ENCODE measurements at places on chromosomes 7 and 10.
A peak's percentile ranks its signal among the peaks of the same experiment; 100 is the strongest.

DNA sequence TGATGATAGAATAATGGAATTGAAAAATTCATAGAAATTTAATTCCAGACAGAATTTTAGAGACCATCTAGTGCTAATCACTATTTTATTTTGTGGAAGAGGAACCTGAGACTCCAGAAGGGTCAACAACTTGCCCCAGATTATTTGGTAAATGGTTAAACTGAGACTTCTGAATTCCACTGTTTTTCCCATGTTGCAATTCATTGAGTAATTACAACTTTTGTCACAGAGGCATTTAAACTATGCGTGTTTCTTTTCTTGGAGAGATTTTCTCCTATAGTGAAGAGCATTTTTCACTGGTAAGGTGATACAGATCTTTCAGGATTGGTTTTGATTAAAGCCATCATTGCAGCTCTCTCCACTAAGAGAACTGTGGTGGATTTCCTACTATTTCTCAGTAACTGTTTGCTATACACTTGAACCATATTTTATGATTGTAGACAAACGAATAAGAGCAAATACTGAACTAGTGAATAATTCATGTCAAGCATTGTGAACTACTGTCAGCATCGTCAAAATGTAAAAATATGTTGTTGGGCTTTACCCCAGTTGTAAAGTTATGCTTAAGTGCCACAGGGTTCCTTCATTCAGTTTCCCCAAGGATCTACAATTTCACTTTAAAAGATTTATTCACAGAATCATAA lies 26.5 kb downstream of the LRGUK start:
- DNase-seq = no peak

DNA sequence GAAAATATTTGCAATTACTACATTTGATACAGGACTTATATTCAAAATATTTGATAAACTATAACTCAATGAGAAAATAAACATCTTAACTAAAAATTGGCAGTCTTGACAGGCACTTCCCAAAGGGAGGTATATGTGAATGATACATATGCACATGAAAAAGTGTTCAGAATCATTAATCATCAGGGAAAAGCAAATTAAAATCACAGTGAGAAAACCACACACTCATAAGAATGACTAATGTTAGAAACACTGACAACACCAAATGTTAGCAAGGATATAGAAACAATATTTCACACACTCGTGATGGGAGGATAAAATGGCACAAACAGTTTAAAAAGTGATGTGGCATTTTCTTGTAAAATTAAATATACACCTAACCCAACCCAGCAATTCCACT lies 4.1 kb upstream of the VPS26A start:
- no peak for DNase-seq

GRCh38 chr10:120300513-120300912 lies 156.5 kb upstream of the PLPP4 start:
- no peak for DNase-seq

- no peak for DNase-seq
These were observed 56.5 kb upstream of the WIPF3 start for GRCh38 chr7:29749701-29750321.

DNA sequence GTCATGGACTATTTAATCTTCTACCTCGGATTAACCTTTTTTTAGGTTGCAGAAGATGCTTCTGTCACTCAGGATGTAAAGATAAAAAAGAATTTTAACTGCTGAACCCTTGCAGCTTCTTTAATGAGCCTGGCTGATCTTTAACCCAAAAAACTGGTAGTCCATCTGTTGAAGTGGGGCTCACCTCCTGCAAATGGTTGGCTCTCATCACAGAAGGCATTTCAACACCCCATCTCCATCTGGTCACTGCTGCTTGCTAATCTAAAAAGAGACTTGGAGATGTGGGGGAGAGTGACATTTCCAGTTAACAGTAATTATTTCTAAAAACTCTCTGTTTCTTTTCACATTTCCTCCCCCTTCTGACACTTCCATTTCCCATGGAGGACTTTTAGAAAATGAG lies 208.6 kb downstream of the LHFPL3 start:
- DNase-seq = no peak

GRCh38 chr7:13894377-13894776 lies 95.1 kb downstream of the ETV1 start:
- DNase-seq = no peak

- no peak for DNase-seq
These were observed 13.0 kb upstream of the CHST15 start for GRCh38 chr10:124106241-124106879.

DNA sequence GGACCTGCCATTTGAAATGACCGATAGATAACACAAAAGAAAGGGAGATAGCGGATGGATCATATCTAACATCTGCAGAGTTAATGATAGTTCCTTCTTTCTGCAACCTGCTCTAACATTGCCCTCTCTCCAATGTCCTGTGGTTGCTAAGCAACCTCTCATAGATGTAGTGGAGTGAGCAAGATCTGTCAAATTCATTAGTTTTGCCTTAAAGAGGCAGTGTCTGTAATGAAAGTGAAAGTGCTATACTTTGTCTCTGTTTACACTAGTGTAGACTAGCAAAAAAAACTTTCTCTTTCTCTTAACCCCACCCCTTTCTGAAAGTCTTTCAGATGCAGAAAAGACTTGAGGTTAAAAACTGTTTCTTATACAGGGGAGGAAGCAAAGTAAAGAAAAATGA lies 1196.9 kb downstream of the SORCS3 start:
- no peak for DNase-seq

- no peak for DNase-seq
These were observed 39.2 kb upstream of the DMTF1 start for GRCh38 chr7:87113077-87113476.

GRCh38 chr7:78864339-78864738 lies 589.1 kb downstream of the MAGI2 start:
- no peak for DNase-seq

DNA sequence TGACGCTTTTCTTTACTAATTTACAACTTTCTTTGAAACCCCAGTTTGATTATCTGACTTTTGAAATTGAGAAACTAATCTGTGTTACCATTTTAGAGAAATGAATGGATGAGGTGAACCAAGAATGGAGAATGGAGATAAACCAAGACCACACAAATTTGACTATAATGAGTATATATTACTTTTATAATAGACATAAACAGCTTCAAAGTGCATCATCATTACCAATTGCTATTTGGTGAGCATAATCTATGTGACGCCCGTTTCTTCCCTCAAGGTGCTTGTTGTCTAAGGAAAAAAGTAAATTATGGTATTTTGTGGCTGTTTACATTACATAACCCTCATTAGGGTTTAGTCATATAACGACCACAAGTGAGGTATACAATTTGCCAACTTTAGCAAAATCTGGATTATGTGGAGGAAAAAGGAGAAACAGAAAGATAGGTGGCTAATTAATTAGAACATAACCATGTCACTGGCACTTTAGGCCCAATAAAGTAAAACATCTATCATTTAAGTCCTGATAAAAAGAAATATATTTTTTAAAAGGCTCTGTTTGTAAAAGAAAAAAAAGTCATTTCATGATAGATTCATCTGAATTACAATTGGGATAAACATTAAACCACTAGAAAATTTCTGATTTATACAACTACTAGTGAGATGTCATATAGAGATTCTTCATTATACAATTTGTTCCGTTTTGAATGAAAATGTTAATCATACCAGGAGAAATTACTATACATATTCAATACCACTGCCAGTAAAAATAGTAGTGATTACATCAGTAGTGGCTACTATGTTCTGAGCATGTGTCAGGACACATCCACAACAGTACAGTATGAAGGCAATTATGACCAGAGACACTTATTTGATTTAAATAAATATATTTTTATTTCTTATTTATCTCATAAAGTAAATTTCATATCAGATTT lies 118.2 kb upstream of the FAM133B start:
- no peak for DNase-seq

- no peak for DNase-seq
These were observed 153.2 kb downstream of the KLF6 start for GRCh38 chr10:3631701-3632330.

GRCh38 chr7:79719216-79719615 lies 265.7 kb upstream of the MAGI2 start:
- DNase-seq = no peak

- DNase-seq = no peak
These were observed 48.1 kb upstream of the CYCS start for GRCh38 chr7:25173184-25173583.

GRCh38 chr7:107779647-107780099 lies 23.4 kb downstream of the SLC26A3 start:
- DNase-seq = no peak

- no peak for DNase-seq
These were observed 189.5 kb downstream of the CXCL12 start for GRCh38 chr10:44195112-44196007.

- DNase-seq = no peak
These were observed 46.7 kb upstream of the OPN4 start for GRCh38 chr10:86607674-86608073.

GRCh38 chr10:122490786-122491680 lies 29.7 kb downstream of the HTRA1 start:
- DNase-seq = no peak

GRCh38 chr10:73306171-73306708 lies 52.4 kb downstream of the CFAP70 start:
- no peak for DNase-seq

- no peak for DNase-seq
These were observed 53.2 kb downstream of the ADRB1 start for GRCh38 chr10:114096864-114097263.

GRCh38 chr10:86317949-86318725 lies 48.5 kb downstream of the GRID1 start:
- no peak for DNase-seq

DNA sequence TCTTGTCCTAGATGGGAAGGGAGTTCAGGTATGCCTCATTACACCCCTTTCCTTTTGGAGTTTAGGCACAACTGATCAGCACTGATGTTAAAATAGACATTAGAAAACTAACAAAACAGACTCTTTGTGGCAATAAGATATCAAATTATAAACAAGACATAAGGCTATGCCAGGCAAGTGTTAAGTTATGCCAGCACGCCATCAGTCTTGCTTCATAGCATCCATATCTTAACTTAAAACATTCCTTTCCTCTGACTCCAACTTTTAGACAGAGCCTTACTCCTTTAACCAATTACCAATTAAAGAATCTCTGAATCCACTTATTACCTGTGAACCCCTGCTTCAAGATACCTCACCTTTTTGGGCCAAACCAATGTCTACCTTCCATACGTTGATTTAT lies 126.2 kb upstream of the ETV1 start:
- DNase-seq = no peak

GRCh38 chr10:45180946-45181875 lies 134.2 kb downstream of the OR13A1 start:
- no peak for DNase-seq

DNA sequence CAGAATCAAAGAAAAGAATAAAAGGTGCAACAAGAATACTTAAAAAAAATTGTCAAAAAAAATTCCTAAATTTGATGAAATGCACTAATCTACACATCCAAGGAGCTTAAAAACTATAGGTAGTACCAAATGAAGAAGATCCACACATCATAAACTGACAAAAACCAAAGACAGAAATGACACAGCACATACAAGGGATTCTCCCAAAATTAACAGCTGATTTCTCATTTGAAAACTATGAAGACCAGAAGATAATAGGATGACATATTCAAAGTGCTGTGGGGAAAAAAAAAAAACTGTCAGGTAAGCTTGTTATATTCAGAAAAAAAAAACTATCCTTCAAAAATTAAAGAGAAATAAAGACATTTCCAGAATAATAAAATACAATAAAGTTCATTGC lies 618.2 kb downstream of the TNS3 start:
- DNase-seq = no peak

- no peak for DNase-seq
These were observed 839.9 kb upstream of the LRRTM3 start for GRCh38 chr10:66085906-66086305.

GRCh38 chr7:105887569-105888189 lies 11.3 kb upstream of the ATXN7L1 start:
- no peak for DNase-seq

DNA sequence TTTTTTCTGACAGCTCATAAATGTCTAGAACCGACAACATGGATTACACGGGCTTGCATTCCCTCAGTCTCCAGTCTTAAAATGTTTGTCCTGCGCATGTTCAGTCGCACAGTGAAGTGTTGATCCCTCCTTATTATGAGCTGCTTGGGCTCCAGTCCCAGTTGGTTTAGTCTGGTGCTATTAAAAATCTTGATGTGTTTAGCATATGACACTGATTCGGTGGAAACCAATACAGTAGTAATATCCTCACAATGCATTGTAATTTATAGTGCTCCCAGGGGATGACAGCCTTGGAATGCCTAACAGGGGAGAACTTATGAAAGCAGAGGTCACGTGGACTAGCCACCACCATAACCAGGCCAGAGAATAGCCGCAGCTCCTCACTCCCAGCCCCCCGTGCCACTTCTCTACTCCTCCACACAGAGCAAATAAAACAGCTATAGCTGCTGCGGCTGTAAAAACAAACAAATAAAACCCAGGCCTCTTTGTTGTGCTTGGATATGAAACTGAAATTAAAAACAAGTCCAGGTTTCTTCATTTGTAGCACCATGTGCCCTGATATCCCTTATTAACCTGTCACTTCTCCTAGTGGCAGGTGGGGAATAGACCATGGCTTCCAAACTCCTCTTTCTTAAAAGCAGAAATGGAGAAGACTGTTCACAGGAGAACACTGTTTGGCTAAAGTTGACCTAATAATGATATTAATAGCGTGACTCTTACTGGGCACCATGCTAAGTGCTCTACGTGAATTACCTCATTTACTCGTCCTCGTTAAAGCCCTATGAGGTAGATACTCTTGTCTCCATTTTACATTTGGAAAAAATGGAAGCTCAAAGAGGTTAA lies 7.7 kb downstream of the DPCD start:
- no peak for DNase-seq

DNA sequence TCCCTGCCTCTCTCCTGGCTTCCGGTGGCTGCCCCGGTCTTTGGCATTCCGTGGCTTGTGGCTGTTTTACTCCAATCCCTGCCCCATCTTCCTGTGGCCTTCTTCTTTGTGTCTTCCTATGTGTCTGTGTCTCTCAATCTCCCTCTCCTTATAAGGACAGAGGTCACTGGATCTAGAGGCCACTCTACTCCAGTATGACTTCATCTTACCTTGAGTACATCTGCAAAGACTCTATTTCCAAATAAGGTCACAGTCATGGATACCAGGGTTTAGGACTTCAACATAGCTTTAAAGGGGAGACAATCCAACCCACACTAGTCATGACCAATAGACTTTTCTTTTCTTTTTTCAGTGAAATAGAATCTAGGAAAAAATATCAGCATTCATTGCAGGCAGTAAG lies 153.3 kb upstream of the INSYN2A start:
- no peak for DNase-seq

- DNase-seq = no peak
These were observed 46.8 kb downstream of the ADAM12 start for GRCh38 chr10:126341491-126341890.

GRCh38 chr7:26319636-26320035 lies 28.0 kb downstream of the SNX10 start:
- DNase-seq = no peak

DNA sequence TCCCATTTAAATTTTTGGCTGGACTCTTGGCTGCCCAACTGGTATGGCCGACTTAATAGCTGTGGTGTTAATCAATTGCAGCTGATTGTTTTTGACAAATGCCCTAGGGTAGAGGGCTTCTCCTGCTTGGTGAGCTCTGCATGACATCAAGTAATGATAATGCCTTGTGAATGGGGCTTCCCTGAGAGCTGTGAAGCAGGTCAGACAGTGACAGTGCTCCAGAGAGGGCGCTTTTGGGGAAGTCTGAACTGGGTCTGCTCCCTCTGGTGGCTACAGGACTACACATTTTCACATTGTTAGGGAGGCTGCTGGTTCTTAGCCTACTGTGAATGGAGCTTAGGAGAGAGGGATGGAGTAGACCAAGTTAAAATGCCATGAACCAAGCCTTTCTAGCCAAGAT lies 98.8 kb downstream of the SDK1 start:
- peak; percentile 10 for DNase-seq

GRCh38 chr7:55209366-55209765 lies 155.8 kb upstream of the LANCL2 start:
- no peak for DNase-seq
